ENCODE measurements at places on chromosomes 6 and 20. TPM values are rescaled to one million over a fixed set of nuclear protein-coding genes. Genes with fewer than 3 reads are reported as not detected.

The PLG gene
- not detected for total RNA-seq

The STK38 gene
- total RNA-seq = 17.1 TPM

The GDAP1L1 gene
- total RNA-seq = 0.07 TPM

The PI16 gene
- total RNA-seq = not detected

The CST4 gene
- not detected for total RNA-seq

The SLC2A4RG gene
- 82.1 TPM for total RNA-seq

The CNBD2 gene
- total RNA-seq = 5.3 TPM

The PEDS1 gene
- 66.4 TPM for total RNA-seq

The SIRPA gene
- total RNA-seq = 22.5 TPM

The TSPO2 gene
- total RNA-seq = not detected

The CLPSL2 gene
- 0.80 TPM for total RNA-seq

The SMPD2 gene
- total RNA-seq = 15.4 TPM

The RAET1L gene
- 0.49 TPM for total RNA-seq

The MTHFD1L gene
- total RNA-seq = 40.5 TPM

The HDGFL1 gene
- total RNA-seq = not detected

The NHLRC1 gene
- 1.6 TPM for total RNA-seq

The CCN6 gene
- not detected for total RNA-seq

The SOX18 gene
- 1.9 TPM for total RNA-seq

The MMUT gene
- 6.9 TPM for total RNA-seq

The CTCFL gene
- total RNA-seq = 0.04 TPM
